ENCODE measurements at places on chromosomes 11 and 22.

GRCh38 chr11:17458268-17458667, 18.4 kb downstream of the ABCC8 start:
- DNase-seq, result no peak

DNA sequence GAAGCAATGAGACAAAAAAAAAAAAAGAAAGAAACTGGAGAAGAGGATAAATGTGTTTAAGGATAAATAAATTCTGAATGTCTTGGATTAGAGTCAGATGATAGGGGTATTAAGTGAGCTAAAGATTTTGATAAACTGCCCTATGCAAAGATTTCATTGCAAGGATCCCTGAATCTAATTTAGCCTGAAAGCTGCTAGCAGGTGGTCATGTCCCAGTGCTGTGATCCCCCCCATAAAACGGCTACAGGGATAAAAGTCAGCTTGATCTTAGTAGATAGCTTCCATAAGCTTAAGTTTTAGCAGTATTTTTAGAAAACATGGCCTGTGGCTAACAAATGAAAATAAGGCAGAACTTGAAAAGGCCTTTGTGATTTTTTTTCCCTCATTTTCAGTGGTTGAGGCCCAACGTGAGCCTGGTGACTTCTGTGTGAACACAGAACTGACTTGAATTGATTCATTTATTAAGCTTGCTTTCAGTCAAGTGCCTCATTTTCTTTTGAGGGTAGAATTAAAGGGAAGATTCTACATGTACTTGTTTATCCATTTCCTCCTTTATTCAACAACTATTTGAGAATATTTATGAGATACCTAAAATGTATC, 44.5 kb downstream of the CD44 start:
- no peak for DNase-seq

DNA sequence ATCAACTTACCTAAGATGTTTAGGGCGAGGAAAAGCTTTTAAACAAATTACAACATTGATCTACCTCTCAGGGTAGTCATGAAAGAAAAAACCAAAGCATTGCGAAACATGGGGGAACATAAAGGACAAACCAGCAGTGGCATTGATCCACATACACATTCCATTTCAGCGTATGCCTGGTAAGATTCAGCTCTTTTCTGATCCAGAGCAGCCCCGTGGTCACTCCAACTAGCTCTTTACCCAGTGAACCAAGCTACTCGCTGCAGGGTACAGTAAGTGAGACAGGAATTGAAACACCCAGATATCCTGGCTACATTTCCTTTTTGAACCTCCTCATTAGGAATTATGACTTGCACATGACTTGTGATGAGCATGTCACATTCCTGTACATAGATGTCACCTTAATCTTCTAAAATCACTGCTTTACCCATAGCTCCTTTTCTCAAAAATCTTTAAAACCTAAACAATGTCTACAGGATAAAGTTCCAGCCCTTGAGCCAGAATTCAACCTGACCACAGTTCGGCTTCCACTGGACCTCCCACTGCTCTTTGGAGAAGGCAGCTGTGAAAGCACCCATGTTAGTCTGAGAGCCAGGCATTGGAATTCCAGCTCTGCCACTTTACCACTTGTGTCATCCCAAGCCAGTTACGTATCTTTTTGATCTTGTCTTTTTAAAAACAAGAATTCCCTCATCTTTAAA, 42.9 kb upstream of the AKIP1 start:
- DNase-seq, result no peak

- DNase-seq, result no peak
Observed at GRCh38 chr11:14768526-14769188, 123.4 kb downstream of the CYP2R1 start.

- DNase-seq, result peak; percentile 31
Observed at GRCh38 chr11:84117394-84117793, 831.2 kb upstream of the CCDC90B start.

DNA sequence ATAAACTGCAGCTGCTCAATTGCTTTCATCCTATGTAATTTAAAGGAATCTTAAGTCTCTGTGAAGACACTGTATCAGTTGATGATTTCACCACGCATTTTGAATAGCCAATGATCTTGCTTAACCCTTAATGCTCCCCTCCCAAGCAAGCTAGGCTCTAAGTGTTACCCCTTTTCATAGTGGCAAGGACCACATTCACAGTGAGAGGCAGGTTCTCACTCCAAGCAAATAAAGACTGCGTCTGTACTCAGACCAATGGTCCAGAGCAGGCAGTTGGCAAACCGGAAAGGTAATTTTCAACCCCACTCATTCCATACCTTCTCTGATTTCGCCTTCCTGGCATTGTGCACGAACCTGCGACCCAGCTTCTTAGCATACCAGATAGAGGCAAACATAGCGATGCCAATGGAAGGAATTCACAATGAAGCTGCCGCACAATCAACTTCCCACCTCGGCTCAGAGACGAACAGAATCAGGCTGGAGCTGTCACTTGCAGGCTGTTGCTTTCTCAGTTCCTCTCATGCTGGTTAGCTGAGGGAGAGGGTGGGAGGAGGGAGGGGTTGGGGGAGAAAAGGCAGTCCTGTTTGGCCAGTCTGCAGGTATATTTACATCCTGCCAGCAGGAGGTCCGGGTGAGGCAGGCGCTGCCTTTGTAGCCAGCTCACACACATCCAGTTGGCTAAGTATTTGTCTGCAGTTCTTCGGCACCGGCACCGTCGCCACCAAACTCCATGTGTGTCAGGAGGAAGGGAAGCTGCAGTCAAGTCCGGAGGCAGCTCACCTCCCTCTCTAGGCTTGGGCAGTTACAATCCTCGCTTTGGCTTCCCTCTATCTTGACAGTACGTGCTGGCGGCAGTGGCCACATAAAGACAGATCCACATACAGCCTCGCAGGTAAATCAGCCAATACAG, 1151.2 kb upstream of the CCDC90B start:
- no peak for DNase-seq

DNA sequence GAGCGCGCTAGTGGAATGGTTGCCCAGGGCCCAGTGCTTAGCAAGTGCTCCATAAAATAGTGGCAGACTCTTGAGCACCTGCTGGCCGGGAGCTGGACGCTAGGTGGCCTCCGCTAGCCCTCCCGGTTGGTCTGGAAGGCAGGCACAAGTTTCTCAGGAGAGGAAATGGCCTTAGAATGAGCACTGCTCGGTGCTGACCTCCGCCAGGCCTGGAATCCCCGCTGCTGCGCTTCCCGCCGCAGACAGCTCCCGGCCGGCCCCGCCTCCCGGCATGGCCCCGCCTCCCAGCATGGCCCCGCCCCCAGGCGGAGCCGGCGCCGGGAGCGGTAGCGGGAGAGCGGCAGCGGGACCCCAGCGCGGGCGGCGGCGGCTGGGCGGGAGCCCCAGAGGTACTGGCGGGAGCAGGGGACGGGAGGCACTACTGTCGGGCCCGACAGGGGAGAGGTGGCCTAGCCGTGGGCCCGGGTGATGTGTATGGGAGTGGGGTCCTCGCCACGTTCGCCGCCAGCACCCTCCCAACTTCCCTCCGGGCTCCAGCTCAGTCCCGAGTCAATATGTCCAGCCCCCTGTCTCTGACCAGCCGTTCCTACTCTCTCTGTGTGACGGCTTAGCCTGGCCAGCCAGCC, at the start of gene SIPA1:
Gene SIPA1 (plus strand): TSS at position 308 of the 626 bp plus-strand sequence. CDS start 2,821 bp downstream, outside the sequence.
- peak; percentile 90 for DNase-seq

GRCh38 chr11:23765682-23766252, 731.1 kb upstream of the LUZP2 start:
- DNase-seq, result peak; percentile 41

GRCh38 chr11:131601586-131601985, 231.2 kb downstream of the NTM start:
- DNase-seq, result no peak

DNA sequence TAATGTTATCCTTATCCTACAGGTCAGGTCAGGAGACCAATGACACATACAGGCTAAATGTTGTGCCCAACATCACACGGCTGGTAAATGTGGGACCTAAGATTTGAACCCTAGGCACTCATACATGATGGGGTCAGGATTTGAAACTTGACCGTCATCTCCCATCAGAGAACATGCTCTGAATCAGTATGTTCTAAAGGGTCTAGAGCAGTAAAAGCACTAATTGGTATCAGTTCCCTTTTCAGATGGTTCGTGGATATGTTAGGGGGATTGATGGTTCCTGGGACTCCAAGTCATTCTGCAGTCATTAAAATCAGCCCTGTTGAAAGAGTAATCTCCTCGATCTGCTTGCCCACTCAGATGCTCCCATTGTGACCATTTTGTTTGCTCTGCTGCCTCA, 65.5 kb downstream of the BMAL1 start:
- no peak for DNase-seq
